ENCODE measurements at places on chromosomes 3 and 15.

DNA sequence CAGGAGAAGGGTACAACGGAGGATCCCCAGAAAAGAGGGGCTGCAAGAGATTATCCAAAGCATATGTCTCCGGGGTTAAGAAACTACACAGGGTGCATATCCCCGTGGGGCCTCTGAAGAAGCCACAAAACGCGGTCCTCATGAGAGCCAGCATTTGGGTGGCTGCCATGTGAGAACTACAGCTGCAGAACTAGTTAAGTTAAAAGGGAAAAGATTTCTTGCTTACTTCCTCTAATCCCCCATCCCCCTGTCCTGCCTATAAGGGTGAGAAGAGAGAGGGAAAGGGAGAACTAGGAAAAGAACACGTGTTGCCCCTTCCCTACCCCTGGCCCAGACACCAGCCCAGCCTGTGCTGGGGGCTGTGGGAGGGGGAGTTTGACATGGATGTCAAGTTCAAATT, 70.4 kb upstream of the PCSK6 start:
- DNase-seq: no peak

DNA sequence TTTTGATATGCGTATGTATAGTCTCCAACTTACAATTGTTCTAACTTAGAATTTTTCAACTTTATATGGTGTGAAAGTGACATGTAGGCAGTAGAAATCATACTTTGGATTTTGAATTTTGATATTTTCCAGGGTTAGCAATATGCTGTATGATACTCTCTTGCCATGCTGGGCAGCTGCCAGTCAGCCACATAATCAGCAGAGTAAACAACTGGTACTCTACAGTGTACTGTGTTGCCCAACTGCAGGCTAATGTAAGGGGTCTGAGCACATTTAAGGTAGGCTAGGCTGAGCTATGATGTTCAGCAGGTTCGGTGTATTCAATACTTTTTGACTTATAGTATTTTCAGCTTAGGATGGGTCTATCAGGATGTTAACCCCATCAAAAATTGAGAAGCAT, 52.0 kb upstream of the RYK start:
- DNase-seq: no peak

DNA sequence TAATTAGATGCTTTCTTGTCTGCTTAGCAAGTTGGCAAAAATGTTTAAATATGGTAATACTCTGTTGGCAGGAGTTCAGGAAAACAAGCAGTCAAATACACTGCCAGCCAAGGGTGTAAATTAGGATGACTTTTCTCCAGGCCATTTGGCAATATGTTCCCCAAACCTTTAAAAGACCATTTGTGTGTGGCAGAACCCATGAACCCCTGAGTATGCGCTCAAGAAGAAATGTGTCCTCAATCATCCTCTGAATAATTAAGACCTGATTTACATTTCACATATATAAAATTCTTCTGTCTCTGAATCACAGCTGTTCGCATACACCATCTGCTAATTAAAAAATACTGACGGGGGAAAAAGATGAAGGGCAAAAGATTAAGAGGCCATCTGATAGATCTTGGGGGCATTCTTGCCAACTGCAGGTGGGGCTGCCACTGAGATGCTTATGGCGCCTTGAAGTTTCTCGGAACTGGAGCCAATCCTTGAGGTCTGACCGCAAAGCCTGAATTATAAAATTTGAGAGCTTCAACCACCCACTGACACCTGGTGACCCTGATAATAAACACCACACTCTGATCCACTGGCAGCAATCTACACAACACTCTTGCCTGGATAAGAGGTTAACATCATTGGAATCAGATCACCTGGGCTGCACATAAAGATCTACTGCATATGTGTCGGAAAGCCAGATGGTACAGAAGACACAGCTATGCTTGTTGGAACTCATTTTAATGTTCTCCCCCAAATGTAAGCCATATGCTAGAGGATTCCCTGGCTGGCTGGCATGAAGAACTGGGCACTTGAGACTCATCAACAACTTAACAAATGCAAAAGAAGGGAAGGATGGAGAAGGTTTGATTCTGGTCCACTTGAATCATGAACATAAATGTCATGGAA, 190.6 kb downstream of the OSBPL10 start:
- no peak for DNase-seq

DNA sequence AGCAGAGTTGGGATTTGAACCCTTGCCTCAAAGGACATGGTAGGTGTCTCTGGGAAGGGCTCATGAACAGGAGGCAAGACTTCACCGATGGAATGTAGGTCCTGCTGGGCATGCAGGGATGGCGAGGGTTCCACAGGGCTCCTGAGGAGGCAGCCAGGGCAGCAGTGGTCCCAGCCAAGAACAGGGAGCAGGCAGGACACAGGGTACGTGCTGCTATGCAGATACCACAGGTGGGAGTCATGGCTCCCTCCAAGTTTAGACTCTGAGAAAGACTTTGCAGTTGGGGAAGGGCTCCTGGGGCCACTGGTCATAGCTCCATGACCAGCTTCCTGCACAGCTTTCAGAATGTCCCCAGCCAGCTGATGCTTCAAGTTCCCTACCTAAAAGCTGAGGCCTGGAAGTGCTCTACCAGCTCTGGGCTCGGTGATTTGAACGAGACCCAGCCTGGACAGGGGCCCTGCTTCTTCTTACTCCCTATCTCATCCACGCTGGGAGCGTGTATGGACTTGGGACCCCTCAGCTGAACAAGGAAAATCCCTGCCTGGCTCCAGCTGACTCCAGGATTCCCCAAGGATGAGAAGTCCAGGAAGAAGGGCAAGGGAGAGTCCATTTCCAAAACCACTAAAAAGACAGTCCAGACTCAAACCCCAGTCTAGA, 747 bp downstream of the MYL3 start:
- no peak for DNase-seq

GRCh38 chr15:48642795-48643194, 2.7 kb downstream of the FBN1 start:
- DNase-seq: no peak

- DNase-seq: no peak
Measured at GRCh38 chr3:5191555-5192304, 4.2 kb downstream of the EDEM1 start.

GRCh38 chr3:18370672-18371071, 54.5 kb downstream of the SATB1 start:
- DNase-seq: no peak

- DNase-seq: peak; percentile 97
Measured at GRCh38 chr3:64187065-64187959, 38.0 kb downstream of the PRICKLE2 start.

GRCh38 chr3:146895026-146895749, 290.0 kb upstream of the PLSCR5 start:
- DNase-seq: peak; percentile 73

GRCh38 chr15:34514251-34514670, 69.2 kb downstream of the GOLGA8B start:
- DNase-seq: no peak

GRCh38 chr15:69478259-69478781, 25.7 kb downstream of the RPLP1 start:
- DNase-seq: no peak

GRCh38 chr3:34396288-34396687, 597.9 kb downstream of the PDCD6IP start:
- DNase-seq: no peak

- DNase-seq: no peak
Measured at GRCh38 chr3:134877788-134878187, 82.7 kb downstream of the EPHB1 start.

DNA sequence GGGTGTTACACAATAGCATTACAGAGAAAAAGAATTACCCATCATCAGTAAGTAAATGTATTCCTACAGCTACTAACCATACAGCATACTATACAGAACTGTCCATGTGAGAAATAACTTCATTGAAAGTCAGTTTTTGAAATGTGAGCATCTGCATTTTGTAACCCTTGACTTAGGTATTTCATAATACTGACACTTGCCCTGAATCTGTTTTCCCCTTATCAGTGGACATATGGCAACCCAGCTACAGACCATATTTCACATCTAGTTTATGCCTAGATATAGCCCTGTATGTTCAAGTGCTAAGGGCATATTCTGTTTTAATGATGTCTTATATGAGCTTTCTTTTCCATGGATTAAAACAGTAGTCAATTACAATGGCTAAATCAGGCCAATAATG, 297.6 kb downstream of the TBC1D5 start:
- no peak for DNase-seq

DNA sequence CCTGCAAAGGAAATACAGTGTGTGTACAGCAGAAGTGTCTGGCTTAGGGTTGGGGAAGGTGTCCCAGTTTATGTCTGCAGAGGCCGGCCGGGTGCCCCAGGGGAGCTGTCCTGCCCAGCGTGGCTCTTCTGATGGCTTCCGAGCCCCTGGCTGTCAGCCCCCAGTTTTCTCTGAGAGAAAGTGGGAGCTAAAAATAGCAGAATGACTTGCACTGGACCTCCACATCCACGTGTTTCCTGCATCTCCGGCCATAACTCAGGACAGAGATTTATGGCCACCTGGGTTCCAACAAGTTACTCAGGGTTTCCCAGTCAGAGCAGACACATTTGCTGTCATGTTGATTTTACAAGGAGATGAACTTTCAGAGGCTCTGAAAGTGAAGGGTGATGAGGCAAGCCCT, 192.0 kb downstream of the ATP10A start:
- DNase-seq: peak; percentile 37

GRCh38 chr15:56757875-56758274, 24.6 kb upstream of the ZNF280D start:
- DNase-seq: no peak

DNA sequence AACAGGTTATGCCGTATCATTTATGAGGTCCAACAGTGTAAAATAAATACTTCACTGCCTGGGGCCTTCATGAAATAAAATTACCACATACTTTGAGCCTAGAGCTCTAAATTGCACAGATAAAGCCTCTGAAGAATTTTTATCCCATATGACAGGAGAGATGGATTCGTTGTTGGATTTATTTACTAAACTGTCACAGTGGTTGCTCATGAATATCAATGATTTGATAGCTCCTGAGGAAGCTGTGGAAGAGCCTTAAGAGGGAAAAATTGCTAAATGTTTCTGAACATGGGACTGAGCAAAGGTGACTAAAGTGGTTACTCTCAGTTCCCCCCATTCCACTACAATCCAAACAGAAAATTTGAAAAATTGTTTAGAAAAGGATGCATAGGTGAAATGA, 558.9 kb upstream of the IL12A start:
- no peak for DNase-seq

- no peak for DNase-seq
Measured at GRCh38 chr3:177647876-177648275, 450.6 kb upstream of the TBL1XR1 start.

DNA sequence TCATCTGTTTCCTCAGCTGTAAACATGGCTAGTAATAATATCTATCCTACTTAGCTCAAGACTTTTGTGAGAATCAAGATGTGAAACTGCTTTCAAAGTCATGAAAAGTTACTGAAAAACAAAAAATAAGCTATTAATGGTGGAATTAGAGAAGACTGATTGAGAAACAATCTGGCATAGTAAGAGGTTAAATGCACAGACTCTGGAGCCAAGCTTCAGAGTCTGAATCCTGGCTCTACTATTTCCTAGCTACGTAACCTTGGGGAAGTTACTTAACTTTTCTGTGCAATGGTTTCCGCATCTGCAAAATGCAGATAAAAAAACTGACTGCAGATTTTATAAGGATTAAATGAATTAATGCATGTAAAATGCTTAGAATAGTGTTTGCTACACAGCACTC, 28.8 kb downstream of the LRRFIP2 start:
- no peak for DNase-seq

GRCh38 chr3:175836617-175837016, 977.5 kb downstream of the NAALADL2 start:
- no peak for DNase-seq

DNA sequence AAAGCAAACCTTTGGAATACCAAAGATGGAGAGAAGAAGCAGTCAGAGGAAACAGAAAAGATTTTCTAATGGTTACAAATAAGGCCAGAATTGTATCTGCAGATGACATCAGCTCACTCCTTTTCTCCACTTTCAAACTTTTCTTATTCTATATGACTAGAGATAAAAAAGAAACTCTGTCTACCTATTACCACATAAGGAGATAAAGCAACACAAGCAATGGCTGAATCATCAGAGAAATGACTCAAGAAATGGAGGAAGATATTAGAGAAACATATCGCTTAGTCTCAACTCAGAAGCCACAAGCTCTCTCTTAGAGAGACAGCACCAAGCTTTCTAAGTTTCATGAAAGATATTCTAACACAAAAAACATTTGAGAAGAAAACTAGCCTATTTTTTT, 784.0 kb downstream of the ZPLD1 start:
- no peak for DNase-seq

GRCh38 chr3:169350228-169350627, 313.3 kb downstream of the MECOM start:
- no peak for DNase-seq

- DNase-seq: no peak
Measured at GRCh38 chr3:26438981-26439884, 183.3 kb upstream of the LRRC3B start.

DNA sequence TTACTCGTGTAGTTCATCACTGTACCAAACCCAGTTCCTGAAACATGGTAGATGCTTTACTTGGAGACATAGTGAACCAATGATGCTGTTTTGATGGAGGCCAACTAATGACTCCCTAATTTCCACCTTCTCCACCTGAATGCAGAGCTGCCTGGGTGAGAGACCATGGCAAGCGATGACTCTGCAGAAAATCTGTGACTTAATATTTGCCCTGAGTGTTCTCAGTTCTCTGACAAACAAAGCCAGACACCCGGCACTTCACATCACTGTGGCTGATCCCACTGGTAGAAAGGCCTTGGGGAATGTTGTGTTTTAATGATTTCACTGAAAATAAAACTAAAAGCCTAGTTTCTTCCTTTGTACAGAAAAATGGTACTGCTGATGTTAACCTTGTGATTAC, 39.5 kb upstream of the UBE3A start:
- DNase-seq: no peak

- peak; percentile 20 for DNase-seq
Measured at GRCh38 chr15:66701422-66702034, 508 bp upstream of the SMAD6 start.

DNA sequence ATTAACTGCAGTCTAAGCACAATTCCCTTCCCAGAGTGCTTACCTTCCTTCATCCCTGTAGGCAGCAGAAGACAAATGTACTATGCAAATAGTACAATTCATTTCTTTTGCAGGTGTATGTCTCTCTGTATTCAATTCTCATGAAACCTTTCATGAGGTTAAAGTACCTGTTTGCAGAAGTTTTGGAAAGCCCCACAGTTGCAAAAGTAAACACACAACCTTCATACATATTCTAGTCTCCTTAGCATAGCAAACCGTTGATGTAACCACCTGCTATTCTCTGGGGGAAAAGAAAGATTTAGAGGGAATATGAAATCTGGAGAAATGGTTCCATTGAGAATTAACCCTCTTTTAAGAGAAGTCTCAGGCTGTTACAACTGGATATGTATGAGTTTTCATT, 200.3 kb upstream of the SUCLG2 start:
- DNase-seq: no peak

DNA sequence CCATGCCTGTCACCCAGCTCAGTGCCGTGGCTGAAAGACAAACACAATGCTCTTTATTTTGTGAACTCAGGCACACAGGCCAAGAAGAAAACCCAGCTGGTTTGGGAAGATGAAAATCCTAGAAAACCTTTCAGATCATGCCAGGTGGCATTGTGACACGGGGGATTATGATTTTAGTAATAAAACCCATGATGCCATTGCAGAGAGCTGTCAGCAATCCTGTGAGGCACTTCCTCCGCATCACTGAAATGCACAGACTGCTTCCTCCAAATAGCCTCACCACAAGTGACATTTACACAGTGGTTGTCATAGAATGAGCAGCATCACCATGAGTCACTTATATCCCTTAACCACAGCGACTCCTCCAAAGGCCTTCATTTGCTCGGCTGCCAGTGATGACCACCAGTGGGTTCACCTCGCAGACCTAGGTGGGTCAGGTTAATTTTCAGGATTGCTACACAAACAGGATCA, 22.7 kb downstream of the ABHD6 start:
- DNase-seq: peak; percentile 89

GRCh38 chr3:72990701-72991395, 5.8 kb upstream of the PPP4R2 start:
- DNase-seq: no peak
